ENCODE measurements at places on chromosomes 5 and 9.

DNA sequence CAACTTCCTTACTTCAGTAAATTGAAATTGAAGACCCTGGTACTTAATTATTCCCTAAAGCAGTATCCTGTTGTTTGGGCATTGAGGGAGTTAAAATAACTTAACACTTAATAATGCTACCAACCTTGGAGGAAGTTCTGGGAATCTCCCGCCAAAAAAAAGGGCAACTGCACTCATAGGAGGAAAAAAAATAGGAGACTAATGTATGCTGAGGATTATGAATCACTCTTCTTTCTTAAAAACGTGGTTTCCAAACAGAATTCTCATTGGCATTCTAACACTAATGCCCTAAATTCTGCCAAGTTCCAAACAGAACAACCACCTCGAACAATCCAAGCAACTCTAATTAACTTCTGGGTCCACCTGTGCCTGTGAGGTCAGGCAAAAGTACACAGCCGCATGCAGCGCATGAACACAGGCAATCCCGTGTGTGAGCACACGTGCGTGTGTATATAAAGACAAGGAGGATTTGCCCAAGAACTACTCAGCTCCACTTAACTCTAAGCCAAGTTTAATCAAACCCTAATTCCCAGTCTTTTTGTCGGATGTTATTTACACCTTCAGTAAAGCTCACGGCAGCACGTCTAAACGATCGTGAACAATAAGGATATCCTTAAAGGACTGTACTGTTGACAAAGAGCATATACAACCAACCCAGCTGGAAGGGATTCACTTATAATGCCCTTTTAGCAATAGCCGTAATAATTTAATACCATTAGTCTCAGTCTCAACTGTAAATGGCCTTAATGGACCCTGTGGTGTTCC, 78.4 kb downstream of the EBF1 start:
- no peak for DNase-seq

GRCh38 chr5:102511666-102512065, 12.9 kb upstream of the SLCO6A1 start:
- DNase-seq, result peak; percentile 26

- no peak for DNase-seq
These were observed 82.5 kb downstream of the PRRT1B start for GRCh38 chr9:131627648-131628458.

GRCh38 chr9:109452761-109453160, 45.3 kb downstream of the PTPN3 start:
- DNase-seq, result no peak

- DNase-seq, result no peak
These were observed 98.5 kb upstream of the LMX1B start for GRCh38 chr9:126515001-126515872.

DNA sequence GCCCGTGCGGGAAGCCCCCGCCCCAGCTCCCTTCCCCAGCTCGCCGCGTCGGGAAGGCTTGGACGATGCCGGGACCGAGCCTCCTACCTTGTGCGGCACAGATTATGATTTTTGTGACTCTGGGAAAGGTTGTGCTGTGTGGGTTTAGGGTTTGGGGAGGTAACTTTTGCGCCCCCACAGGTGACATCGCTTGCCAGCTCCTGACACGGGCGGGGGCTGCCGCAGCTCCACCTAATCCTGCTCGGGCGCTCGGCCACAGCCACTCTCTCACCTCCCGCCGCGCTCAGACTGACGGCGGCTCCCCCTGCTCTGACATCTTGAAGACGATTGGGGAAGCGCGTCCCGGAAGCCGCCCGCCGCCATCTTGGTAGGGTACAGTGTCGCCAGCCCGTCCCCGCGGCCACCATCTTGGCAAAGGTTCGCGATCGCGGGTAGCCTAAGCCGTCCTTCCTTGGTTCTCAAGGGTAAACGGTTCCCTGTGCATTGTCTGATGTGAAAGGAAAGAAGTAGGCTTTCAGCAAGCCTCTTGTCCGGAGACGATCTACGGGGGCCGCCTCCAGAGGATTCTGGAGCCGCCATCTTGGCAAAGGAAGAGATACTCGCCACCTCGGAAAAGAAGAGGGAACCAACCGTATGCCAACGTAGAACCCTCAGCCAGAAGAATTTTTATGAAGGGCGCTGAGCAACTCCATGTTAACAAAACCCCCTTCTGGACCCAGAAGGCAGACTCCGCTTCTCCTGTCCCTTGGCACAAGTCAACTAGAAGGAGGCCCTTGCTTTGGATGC, 1.8 kb upstream of the NR3C1 start:
- no peak for DNase-seq

- DNase-seq, result no peak
These were observed 7.5 kb upstream of the GPX3 start for GRCh38 chr5:151012862-151013261.

DNA sequence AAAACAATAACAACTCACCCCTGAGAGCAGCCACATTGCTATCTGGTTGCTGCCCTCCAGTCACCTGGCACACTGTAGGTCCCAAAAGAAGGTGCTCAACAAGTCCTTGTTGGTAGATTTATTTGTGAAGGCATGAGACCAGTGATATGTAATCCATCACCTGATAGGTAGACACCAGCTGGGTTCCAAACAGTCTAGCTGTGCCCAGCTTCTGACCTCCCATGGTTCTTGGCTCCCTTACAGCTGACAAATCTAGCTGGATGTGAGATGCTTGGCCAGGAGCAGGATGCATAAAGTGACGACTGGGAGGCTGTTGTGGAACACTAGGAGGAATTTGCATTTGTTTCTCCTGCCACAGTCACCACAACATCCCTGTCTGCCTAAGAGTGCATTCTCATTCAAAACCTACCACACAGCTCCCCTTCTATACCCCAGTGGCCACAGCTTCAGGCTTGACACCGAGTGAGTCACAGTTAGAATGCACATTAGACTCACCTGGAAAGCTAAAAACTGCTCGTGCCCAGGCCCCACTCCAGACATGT, 7.8 kb upstream of the VLDLR start:
- DNase-seq, result no peak

- no peak for DNase-seq
These were observed 65.8 kb upstream of the PLPP6 start for GRCh38 chr9:4596165-4596922.

Measured in GM04504 (cell line).